ENCODE measurements at places on chromosomes 1 and 21. TPM values are rescaled to one million over a fixed set of nuclear protein-coding genes. Genes with fewer than 3 reads are reported as not detected.
A peak's percentile ranks its signal among the peaks of the same experiment; 100 is the strongest.

GRCh38 chr1:204780630-204781029, 90.0 kb upstream of the NFASC start:
- ATAC-seq, result no peak

Gene HAX1
- total RNA-seq, result 121 TPM

Gene LRRC8D
- 4.7 TPM for total RNA-seq

DNA sequence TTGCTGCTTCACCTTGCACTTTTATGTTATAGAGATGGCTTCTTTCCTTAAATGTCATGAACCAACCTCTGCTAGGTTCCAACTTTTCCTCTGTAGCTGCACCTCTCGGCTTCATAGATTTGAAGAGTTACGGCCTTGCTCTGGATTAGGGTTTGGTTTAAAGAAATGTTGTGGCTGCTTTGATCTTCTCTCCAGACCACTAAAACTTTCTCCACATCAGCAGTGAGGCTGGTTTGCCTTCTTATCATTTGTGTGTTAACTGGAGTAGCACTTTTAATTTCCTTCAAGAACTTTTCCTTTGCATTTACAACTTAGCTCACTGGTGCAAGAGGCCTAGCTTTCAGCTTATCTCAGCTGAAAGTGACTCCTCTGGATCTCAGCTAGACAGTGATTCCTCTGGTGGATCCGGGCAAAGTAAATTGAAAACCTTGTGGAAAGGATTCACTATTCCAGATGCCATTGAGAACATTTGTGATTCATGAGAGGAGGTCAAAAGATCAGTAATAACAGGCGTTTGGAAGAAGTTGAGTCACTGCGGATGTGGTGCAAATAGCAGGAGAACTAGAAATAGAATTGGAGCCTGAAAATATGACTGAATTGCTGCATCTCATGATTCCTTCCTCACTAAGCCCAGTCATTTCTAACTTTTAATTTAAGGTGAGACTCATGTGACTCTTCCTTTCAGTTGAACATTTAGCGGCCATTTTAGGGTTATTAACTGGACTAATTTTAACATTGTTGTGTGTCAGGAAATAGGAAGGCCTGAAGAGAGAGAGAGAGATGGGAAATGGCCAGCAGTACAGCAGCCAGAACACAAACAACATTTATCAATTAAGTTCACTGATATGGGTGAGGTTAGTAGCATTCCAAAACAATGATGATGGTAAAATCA, 16.2 kb upstream of the RGS1 start:
- peak; percentile 80 for ATAC-seq

GRCh38 chr21:35923971-35924370, 136.4 kb downstream of the SETD4 start:
- no peak for ATAC-seq

GRCh38 chr1:161214369-161214768, 726 bp upstream of the FCER1G start:
- no peak for ATAC-seq

Gene CHRNB2
- 0.13 TPM for total RNA-seq

Gene LRRC71
- total RNA-seq, result not detected

GRCh38 chr1:168529518-168529917, 14.3 kb downstream of the XCL2 start:
- no peak for ATAC-seq

DNA sequence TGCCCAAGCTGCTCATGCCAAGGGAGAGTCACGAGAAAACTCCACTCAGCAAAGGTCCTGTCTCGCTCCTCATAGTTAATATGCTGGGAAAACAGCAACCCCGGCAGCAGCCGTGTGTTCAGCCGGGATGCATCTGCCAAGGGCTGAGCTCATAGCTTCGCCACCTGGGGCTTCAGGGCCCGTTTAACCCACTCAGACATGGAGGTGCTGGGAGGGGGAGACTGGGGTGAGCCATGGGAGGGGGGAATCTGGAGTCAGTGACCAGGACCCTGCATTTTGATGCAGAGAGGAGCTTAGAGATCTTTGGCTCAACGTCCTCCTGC, 283.4 kb downstream of the PTPRU start:
- ATAC-seq, result no peak

- ATAC-seq, result peak; percentile 52
Observed at GRCh38 chr1:204574865-204575163, 58.6 kb downstream of the MDM4 start.

DNA sequence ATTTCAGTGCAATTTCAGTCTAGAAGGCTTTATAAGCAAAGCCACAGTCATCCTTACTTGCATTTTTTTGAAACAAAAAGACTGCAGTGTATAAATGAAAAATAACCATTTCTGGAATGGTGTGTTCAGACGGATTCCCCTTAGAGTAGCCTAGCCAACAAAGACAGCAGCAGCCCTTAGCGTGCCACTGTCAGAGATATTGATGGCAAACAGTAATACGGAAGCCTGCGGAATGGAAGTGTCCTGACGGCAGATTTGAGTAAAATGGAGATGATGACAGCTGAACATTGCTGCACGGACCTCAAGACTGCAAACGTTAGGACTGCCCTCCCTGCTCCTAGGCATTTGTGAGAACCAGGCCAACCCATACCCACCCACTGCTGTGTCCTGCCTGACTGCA, 54.7 kb downstream of the PDE9A start:
- no peak for ATAC-seq

DNA sequence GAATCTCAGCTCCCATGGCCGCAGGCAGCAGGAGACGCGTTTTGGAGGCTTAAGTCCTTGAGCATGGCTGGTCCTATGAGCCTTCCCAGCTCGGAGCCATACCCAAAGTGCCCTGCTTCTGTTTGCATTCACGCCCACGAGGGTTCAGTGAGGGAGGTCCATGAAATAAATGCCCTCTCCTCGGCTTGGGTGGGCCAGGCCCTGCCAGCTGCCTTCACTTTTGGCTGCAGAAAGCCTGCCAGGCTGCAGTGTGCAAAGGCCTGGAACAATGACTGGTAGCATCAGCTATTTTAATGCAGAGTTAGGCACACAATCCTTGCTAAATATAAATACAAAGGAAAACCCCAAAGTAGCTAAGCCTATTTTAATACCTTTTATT, 49.4 kb downstream of the H3-3A start:
- no peak for ATAC-seq

GRCh38 chr1:47895279-47896125, 101.7 kb downstream of the TRABD2B start:
- no peak for ATAC-seq

GRCh38 chr1:163410073-163410999, 88.6 kb downstream of the NUF2 start:
- ATAC-seq, result no peak

DNA sequence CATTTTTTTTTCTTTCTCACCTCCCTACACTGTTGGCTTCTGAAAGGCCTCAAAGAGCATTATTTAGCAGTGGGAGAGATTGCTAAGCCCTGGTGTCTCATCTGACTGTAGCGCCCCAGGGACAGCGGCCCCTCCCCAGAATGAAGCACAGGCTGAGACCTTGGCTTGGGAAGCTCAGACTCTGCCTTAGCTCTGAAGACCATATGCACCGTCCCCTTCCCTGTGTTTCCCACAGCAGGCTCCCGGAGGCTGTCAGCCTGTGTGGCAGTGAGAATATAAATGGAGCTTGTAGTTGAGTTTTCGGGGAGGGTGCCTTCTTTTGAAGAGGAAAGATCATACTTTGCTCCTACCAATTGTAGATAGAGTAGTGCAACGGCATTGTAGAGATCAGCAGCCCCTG, 25.3 kb downstream of the SMYD2 start:
- ATAC-seq, result no peak

DNA sequence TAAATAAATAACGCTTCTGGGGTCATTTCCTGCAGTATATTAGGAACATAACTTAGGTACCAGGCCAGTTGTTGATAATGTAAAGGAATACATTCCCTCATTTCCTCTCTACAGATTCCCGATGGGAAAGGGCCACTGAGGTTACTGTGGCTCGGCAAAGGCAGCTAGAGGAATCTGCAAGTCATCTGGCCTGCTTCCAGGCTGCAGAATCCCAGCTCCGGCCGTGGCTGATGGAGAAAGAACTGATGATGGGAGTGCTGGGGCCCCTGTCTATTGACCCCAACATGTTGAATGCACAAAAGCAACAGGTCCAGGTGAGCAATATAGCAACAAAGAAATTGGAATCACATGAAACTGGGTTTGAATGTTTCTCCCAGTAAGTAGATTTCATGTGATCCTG, 109.6 kb upstream of the BMP8A start:
- no peak for ATAC-seq
